Femur (tissue), 1 donor: ENCODE measurements at places on chromosomes 2 and 18.

DNA sequence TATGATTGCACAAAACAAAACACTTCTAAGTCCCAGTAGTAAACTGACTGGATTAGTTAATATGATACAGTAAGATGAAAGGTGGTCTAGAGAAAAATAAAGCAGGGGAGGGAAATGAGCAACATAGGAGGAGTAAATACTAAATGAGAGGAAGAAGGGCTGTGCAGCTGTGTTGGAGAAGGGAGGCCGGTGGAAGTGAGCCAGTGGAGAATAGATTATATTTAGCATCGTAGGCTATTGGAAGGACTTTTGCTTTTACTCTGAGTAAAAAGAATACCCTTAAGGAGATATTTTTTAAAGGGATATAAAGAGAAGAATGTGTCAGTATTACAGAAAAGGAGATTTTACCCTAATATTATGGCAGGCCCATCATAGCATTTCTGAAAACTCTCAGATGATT, 12.7 kb downstream of the WDR75 start:
- DNase-seq = peak; percentile 70

DNA sequence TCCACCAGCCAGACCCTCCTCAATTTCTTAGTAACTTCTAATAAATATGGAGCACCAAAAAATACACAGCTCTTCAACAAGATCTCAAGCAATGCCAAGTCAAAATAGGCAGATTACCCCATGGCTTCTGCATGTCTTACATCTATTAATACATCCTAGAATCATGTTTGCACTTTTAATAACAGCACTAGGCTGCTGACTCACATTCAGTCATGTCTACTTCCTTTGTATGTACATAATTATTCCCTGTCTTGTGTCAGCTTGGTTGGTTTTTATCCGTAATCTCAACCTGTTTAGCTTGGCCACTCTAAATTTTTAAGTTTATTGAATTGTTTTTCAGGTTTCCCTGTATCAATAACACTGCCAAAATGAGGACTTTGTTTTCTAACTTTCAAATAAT, 420.1 kb upstream of the ACVR2A start:
- DNase-seq = no peak

DNA sequence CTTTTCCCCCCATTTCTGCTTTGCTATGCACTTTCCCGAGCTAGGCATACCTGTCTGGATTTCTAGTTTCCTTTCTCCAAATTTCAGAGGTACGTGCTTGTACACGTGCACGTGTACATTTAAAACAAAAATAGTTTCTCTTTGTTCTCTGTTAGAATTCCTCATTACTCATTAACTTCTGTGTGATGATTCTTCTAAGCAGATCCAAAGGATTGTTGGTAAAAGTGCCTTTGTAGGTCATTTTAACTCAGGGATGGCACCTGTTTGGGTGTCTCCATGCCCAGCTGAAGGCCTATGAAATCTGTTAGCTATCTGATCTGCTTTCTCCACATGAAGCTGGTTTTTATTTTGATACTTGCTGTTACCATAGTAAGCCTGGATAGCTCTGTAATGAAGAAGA, 264.3 kb downstream of the LPIN1 start:
- DNase-seq = no peak

DNA sequence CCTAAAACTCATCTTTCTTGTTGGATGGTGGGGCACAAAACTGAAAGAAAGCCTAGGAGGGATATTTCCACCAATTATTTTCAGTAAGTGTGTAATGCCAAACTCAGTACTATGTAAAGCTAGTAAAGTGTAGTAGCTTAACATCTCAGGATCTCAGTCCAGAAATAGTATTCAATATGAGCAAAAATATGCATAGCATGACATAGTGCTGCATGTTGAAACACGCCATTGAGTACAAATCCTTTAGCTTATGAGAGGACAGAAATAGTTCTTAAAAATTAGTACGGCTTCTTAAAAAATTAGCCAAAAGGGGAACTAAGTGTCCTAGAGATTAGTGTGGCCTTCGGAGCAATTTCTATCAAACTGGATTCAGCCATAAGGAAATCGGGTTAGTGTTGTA, 21.7 kb upstream of the ATL2 start:
- DNase-seq = no peak

- no peak for DNase-seq
Measured at GRCh38 chr2:96505231-96505889, at the start of gene NEURL3. Gene NEURL3, minus strand, starts transcription at chr2:96505357. Its CDS starts 71 bp downstream, at chr2:96505286.

DNA sequence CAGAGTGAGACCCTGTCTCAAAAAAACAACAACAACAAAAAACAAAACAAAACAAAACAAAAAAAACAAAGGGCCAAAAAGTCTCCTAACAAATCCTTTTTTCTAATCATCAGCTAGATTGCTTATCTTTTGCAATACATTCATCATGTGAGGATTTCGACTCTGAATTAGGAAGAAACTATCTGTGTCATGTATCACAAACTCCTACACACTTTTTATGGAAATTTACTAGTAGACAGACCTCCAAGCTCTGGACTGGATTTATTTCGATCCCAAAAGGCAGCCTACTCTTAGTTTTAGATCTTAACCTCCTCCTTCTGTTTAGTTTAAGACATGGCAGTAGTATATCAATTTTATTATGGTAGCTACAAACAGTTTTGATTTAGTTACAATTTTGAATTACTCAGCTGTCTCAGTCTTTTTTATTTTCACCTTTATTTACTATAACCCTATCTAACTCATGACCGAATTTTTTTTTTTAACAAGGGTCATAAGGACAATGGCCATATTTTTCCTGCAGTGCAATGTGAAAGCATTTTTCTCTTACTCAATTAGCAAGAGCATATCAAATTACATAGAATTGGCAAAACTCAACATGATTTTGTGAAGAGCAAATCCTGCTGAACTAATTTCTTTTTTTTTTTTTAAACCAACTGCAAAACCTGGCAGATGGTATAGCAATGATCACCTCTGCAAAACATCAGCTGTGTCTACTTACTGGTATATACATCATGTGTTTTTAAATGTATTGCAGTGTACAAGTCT, 10.7 kb upstream of the CCDC88A start:
- DNase-seq = no peak

- peak; percentile 59 for DNase-seq
Measured at GRCh38 chr2:130920415-130921163, 83.9 kb downstream of the ARHGEF4 start.

- no peak for DNase-seq
Measured at GRCh38 chr2:67516899-67517530, 119.9 kb downstream of the ETAA1 start.

- DNase-seq = no peak
Measured at GRCh38 chr2:176892676-176893226, 319.8 kb upstream of the HNRNPA3 start.

DNA sequence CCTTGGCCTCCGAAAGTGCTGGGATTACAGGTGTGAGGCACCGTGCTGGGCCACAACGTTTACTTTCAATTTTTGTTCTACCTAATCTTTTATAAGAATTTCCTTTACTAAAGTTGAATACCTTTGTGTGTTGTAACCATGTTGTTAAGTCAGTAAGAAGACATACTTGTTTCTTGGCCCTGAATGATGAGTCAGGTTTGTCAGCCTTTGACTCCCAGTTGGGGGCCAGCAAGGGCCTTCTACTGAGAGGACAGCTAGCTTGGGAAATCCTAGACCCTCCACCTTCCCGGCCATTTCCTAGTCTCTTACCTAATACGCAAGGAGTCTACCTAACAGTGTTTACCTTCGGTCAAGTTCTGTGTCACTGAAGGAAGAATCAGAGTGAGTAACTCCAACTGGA, 22.7 kb downstream of the MTHFD2 start:
- DNase-seq = no peak

GRCh38 chr2:10362096-10362897, 59.6 kb downstream of the HPCAL1 start:
- DNase-seq = no peak

- DNase-seq = no peak
Measured at GRCh38 chr18:43819397-43819796, 542.1 kb upstream of the SYT4 start.

DNA sequence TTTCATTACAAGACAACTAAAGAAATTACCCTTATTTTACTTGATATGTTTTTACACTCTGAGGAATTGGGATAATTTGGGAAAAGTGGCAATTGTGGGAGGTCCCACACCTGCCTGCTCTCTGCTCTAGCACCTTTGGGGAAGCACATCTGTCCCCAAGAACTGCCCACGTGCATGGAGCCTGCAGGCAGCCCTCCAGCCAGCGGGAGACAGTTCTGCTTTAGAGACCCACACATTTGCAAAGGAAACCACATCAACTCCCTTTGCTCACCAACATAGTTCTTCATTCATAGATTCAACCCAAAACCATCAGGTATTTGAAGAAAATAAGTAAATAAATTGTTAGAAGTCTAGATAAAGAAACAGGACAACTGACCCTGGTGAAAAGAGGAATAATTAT, 239.9 kb upstream of the ID2 start:
- no peak for DNase-seq

DNA sequence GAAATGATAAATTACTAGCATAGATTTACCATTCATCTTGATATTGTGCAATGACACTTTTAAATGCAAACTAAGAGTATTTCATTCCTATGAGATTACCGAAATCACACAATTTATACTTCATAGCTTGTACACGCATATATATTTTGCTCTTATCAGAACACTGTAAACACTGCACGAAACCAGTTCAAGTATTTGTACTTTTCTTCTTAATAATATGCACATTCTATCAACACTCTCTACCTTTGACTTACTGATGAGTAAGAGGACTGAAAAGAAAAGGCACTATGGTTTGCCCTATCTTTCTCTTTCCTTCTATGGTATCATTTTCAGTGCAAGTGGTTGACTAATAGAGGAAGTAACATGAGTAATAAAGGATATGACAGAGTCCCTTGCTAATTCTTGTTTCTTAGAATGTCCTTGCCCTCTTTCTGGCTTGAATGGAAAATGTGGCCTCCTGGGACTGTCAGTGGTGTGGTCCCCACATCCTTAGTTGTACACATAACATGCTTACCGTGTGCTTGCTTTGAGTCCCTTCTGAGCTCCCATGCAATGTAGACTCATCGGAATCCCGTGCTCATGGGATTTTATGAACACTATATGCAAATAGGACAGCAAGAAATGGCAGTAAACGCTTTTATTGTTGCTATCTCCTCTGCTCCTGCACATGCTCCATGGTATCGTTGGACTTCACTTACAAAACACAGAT, 363.5 kb upstream of the TNP1 start:
- peak; percentile 36 for DNase-seq

DNA sequence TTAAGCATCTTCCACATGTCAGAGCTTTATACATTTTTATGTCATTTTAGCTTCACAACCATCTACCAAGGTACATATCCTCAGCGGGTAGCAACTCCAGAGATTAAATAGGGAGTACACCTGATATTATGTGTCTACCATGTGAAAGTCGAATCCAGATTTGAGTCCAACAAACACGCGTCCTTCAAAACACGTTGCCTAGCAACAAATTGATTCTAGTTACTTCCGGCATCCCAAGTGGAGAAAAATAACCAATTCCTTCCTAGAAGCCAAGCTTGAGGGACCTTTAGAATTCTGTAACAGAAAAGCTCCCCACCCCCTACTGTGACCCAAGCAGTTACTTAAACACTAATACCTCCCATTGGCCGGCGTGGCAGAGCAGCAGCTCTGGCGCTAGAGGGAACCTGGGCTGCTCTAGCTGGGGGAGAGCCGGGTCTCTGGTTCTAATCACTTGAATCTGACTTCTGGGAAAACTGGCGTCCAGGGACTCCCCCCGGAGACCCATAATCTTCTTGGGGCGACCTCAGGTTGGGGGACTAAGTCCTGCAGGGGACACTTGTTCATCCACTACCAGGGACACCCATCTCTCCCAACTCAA, at the start of gene ERICH2:
ERICH2 (plus strand) TSS at position 371 of the 598 bp plus-strand sequence. CDS start 304 bp downstream, outside the sequence.
- peak; percentile 58 for DNase-seq

DNA sequence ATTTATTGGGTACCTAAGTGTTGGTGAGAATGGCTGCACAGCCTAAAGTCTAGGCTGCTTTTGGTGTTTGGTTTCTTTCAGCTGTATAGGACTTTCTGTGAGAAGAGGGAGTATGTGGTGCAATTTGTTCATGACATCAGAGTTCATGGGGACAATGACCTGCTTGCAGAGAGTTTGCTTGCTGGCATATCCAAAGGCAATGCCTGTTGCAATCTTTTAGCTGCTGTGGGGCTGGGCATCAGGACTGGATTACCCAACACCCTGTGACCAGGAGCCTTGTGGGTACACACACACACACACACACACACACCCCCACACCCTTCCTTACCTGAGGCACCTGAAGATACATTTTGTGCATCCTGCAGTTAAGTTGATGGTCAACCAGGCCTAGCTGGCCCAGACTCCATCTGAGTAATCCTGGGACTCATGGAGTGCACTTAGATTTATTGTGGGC, 68.4 kb downstream of the LIPG start:
- DNase-seq = no peak

DNA sequence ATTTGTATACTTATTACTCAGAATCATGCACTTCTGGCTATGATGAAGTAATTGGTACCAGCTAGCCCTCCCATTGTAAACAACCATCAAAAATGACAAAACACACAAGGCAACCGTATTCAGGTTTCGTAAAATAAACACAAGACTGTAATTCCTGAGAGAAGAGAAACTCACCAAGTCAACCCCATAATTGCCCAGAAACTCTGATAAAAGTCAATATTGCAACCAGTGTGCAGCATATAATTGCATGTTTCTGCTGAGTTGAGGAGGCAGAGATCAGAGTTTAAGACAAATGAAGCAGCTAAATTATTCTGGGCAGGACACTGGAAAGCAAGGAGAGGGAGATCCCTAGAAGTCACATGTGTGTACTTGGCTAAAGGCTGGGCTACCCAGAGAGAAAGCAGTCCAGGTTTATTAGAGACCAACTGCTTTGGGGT, 90.3 kb downstream of the ROCK2 start:
- no peak for DNase-seq

DNA sequence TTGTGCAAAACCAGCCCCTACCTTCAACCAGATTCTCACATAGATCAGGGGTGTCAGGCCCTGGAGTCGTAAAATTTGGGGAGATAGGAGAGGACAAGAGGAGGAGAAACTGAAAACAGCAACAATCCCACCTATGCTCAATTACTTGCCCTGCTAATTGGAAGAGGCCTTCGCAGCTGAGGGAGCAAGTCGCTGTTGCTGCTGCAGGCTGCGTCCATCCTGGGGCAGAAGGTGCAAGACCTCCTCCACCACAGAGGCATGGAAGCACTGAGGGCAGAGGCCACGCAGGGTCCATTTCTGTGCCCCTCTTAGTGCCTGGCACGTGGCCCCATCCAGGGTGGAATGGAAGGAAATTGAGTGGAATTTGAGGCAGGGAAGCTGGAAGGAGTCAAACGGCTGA, 36.5 kb downstream of the CNGA3 start:
- DNase-seq = no peak

DNA sequence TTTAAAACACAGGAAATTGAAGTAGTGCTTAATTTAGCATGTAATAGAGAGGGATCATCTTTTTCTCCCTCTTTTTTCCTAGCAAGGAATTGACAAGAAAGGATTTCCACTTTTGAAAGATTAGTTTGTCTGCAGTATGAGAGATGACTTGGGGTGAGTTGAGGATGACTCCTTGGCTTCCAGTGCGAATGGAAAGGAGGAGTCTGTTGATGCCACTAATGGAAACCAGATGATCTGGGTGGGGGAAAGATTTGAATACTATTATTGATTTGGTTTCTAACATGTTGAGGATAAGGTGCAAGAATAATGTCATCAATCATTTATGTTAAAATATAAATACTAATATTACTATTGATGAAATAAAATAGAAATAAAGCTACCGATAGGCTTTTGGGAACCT, 205.4 kb downstream of the PPP1R1C start:
- no peak for DNase-seq

GRCh38 chr2:167133614-167134013, 245.3 kb downstream of the XIRP2 start:
- DNase-seq = no peak
